ENCODE measurements at places on chromosomes 3 and 15. TPM values are rescaled to one million over a fixed set of nuclear protein-coding genes. Genes with fewer than 3 reads are reported as not detected.
A peak's percentile ranks its signal among the peaks of the same experiment; 100 is the strongest.

DNA sequence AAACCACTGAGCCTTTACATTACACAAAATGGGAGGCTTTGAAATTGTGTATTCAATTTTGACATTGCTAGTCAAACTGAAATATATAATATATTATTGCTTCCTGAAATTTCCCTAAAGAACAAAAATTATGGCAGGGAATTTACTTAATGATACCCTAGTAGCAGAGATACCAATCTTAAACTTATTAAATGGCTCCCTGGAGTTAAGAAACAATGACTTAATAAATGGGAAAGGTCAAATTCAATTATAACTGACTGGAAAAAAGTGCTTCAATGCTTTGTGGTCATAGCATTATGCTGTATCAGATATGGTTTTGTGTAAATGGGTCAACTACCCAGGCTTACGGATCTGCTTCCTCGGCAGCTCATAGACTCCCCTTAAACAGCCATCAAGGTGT is 244.1 kb downstream of the CNTN3 start:
- H3K27ac ChIP-seq: no peak overlapping the region
- H3K27me3 ChIP-seq: no peaks in the 10 kb centered on the region
- H3K36me3 ChIP-seq: no peaks in the 10 kb centered on the region
- peaks cover 2% of the 10 kb centered on the region for H3K4me1 ChIP-seq

DNA sequence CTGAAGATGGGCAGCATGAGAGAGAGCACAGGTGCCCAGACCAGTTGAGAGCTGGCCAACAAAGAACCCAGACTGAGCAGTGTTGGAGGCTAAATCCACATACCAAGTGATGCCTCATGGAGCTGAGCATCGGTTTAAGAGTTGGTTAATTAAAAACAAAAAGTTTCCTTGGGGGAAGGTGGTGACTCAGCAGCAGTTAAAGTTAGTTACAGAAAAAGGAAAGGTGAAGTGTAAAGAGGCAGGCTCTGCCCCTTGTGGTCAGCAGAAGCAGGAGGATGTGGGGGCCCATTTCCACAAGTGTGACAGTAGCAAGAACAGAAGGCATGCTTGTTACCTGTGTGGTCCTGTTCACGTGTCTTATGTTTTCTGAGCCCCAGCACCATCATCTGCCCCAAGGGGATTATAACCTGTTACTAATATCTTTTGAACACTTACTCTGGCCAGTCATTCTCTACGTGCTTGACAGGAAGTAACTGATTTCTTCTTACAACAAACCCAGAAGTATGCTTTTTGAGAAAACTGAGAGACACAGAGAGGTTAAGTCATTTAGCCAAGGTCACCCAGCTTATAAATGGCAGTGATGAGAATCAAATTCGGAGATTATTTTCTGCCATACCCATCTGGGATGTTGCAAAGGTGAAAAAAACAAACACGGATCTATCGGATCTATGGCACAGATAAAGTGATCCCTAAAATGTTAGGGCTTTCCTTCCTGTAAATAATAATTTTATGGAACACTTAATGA is 91.0 kb downstream of the EPHB1 start:
- H3K36me3 ChIP-seq: no peaks in the 10 kb centered on the region
- no peak overlapping the region for H3K27ac ChIP-seq
- DNase-seq: no peak
- no peaks in the 10 kb centered on the region for H3K4me1 ChIP-seq

- no peak for DNase-seq
- no peaks in the 10 kb centered on the region for H3K4me1 ChIP-seq
- no peak overlapping the region for H3K4me3 ChIP-seq
- H3K36me3 ChIP-seq: no peaks in the 10 kb centered on the region
- no peaks in the 10 kb centered on the region for H3K27me3 ChIP-seq
- H3K27ac ChIP-seq: no peak overlapping the region
Observed at GRCh38 chr3:143538577-143538981, 309.7 kb downstream of the SLC9A9 start.

Gene SETD5
- total RNA-seq: 76.6 TPM

Gene SLC9A9
- 8.6 TPM for total RNA-seq

- DNase-seq: peak; percentile 57
- H3K27ac ChIP-seq: peak overlapping the region; percentile 53
- peak overlapping the region; percentile 84 for H3K4me3 ChIP-seq
- H3K27me3 ChIP-seq: no peaks in the 10 kb centered on the region
Observed at GRCh38 chr3:48634661-48635221, 520 bp downstream of the SLC26A6 start.

Gene OR5K2
- total RNA-seq: not detected

GRCh38 chr3:171875923-171876412 is 32.8 kb downstream of the TMEM212 start:
- H3K27me3 ChIP-seq: no peaks in the 10 kb centered on the region
- DNase-seq: no peak
- H3K27ac ChIP-seq: peak overlapping the region; percentile 16
- no peaks in the 10 kb centered on the region for H3K4me1 ChIP-seq

- H3K4me3 ChIP-seq: no peak overlapping the region
- no peaks in the 10 kb centered on the region for H3K36me3 ChIP-seq
- H3K4me1 ChIP-seq: no peaks in the 10 kb centered on the region
Observed at GRCh38 chr3:13123765-13124164, 50.5 kb upstream of the IQSEC1 start.

DNA sequence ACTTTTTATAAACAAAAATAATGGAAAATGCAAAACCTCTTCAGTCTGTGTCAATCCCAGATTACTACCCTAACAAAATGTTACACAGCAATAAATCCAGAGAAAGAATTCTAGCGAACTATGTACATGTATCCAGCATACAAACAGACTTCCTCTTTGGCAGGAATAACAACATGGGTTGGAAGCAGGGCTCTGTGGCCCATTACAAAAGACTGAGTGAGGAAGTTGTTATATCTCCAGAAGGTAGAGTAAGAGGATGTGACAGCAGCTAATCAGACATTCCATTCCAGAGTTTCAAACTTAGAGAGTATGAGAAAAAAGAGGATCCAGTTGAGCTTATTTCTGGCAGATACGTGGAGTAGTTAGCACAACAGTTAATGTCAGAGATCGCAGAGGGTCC is 294.0 kb upstream of the PLSCR5 start:
- H3K36me3 ChIP-seq: no peaks in the 10 kb centered on the region
- no peak for DNase-seq
- H3K27me3 ChIP-seq: no peaks in the 10 kb centered on the region
- H3K4me1 ChIP-seq: no peaks in the 10 kb centered on the region
- no peak overlapping the region for H3K4me3 ChIP-seq

DNA sequence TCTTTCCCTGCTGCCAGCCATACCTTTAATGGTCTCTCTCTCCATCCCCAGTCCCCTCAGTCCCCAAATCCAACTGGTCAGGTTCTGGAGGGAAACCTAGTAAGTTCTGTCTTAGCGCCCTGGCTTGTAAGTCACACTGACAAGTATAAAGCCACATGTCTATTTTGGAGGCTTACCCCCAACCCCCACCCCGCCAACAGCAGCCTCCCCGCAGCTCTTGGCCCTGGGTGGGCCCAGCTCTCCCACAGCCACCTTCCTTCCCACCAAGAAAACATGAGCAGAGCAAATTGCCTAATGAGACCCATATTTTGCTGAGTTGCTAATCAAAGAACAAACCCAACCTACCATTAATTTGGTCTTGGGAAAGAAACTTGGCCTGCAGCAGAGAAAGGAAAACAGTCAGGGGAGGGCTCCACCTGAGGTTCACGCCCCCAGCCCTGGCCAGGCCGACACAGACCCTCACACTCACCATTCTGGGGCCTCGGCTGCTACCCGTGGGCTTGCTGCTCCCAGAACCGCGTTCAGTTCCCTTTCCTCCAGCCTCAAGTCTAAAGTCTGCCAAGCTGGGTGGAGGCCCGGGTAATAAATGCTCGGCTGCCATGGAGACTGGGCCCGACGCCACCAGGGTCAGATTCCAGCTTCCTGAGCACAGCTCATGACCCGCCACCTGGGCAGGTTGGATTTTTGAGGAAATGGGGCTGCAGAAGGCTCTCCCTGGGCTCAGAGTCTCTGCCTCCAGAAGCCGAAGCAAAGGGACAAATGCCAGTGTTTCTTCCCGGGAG is at the start of gene CALML4:
TSS of gene CALML4 (minus strand) at position 557 of the 782 bp plus-strand sequence. CDS start at position 472, 85 bp downstream.
- peak; percentile 67 for DNase-seq
- H3K4me1 ChIP-seq: peaks cover 32% of the 10 kb centered on the region
- H3K36me3 ChIP-seq: no peaks in the 10 kb centered on the region

Gene PLSCR5
- not detected for total RNA-seq

DNA sequence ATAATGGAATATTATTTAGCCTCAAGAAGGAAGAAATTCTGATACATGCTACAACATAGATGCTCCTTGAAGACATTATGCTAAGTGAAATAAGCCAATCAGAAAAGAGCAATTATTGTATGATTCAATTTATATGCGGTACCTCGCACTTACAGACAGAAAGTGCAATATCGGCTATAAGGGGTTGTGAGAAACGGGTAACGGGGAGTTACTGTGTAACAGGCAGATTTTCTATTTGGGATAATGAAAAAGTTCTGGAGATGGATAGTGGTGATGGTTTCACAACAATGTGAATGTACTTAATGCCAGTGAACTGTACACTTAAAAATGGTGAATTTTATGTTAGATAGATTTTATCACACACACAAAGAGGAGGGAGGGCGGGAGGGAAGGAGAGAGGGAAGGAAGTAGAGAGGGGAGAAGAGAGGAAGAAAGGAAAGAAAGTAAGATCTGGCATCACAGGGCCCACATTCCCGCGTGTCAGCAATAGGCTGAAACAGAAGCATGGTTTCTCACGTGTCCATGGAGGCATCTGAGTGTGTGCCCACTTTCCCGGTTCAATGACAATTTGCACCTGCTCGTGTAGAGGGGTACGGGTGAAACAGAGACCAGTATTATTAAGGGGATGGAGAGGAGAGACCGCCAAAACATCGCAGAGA is 700 bp upstream of the BLM start:
- H3K27me3 ChIP-seq: no peaks in the 10 kb centered on the region
- H3K4me3 ChIP-seq: peak overlapping the region; percentile 93
- H3K27ac ChIP-seq: peak overlapping the region; percentile 69

DNA sequence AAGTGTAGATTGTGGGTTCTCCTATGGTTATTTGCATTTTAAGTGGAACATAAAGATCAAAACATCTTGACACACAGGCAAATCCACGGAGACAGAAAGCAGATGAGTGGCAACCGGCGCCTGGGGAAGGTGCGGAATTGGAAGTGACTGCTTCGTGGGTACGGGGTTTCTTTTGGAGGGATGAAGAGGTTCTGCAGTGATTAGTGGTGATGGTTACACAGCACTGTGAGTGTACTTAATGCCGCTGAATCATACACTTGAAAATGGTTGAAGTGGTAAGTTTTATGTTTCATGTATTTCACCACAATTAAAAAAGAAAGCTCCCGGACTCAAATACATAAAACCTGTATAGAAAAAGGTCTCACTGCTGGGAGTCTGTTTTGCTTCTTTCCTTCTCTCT is 18.5 kb upstream of the VPS33B start:
- H3K36me3 ChIP-seq: no peaks in the 10 kb centered on the region
- no peak overlapping the region for H3K4me3 ChIP-seq
- H3K27ac ChIP-seq: no peak overlapping the region
- DNase-seq: no peak
- H3K4me1 ChIP-seq: no peaks in the 10 kb centered on the region
- H3K27me3 ChIP-seq: no peaks in the 10 kb centered on the region

Gene TUSC7
- not detected for total RNA-seq

- no peak overlapping the region for H3K27ac ChIP-seq
- no peaks in the 10 kb centered on the region for H3K36me3 ChIP-seq
- H3K27me3 ChIP-seq: no peaks in the 10 kb centered on the region
- H3K4me1 ChIP-seq: no peaks in the 10 kb centered on the region
- no peak for DNase-seq
- no peak overlapping the region for H3K4me3 ChIP-seq
Observed at GRCh38 chr3:95731753-95732152, 1082.6 kb upstream of the EPHA6 start.

DNA sequence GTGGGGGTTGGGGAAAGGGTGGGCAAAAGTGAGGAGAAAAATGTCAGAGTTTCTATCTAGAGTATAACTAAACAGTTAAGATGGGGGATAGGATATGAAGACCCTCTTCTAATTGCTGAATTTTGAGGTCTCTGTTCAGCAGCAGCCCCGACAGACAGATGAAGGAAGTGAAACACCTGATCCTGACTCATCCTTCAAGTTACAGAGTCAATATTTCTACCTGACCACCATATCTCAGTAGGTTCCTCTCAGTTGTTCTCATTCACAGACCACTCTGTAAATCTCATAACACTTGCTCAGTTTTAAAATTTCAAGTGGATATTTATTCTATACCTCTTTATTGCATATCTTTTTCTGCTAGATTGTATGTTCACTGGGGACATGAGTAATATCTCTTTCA is 69.5 kb downstream of the CCDC54 start:
- no peaks in the 10 kb centered on the region for H3K27me3 ChIP-seq
- no peak overlapping the region for H3K4me3 ChIP-seq
- no peaks in the 10 kb centered on the region for H3K4me1 ChIP-seq

- H3K27me3 ChIP-seq: no peaks in the 10 kb centered on the region
- H3K27ac ChIP-seq: no peak overlapping the region
- no peaks in the 10 kb centered on the region for H3K36me3 ChIP-seq
- no peaks in the 10 kb centered on the region for H3K4me1 ChIP-seq
- no peak overlapping the region for H3K4me3 ChIP-seq
Observed at GRCh38 chr15:69756440-69756839, 303.8 kb downstream of the RPLP1 start.

Gene ABHD6
- total RNA-seq: 19.8 TPM

DNA sequence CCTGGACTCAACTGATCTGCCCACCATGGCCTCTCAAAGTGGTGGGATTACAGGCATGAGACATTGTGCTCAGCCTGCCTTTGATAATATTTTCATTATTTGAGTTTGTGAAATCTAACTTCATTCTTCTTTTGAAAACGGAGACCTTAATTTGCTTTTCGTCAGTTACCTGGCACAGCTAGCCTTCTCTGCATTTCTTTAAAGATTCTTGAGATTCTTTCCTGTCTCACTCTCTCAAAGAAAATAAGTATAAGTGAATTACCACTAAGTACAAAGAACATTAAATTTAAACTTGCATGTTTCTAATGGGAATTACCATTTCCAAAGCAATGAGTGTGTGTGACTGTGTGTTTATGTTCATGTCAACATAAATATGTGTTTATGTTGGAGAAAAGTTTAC is 187.9 kb downstream of the NFKBIZ start:
- H3K27ac ChIP-seq: no peak overlapping the region
- H3K27me3 ChIP-seq: no peaks in the 10 kb centered on the region
- H3K4me3 ChIP-seq: no peak overlapping the region

Gene MAP1A
- 0.89 TPM for total RNA-seq

Gene GOLGA6L10
- total RNA-seq: 0.42 TPM

Gene GUCA1C
- not detected for total RNA-seq

Gene C3orf33
- 1.2 TPM for total RNA-seq

DNA sequence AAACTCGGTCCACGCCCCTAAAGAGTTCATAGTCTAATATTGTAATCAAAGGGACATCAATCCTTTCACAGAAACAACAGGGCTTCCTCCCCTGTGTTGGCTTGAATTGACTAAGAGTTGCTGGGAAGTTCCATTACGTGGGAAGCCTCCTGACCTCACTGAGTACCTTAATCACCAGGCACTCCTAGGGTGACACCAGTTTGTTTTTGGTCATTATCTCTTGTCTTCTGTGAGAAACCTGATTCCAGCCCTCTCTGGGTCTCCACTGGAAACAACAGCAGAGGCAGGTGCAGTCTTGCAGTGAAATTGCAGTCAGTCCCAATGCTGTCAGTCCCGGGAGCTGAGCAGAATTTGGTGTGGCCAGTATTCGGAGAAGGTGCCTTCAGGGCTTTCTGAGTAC is 55.4 kb downstream of the BOC start:
- no peak for DNase-seq
- no peaks in the 10 kb centered on the region for H3K36me3 ChIP-seq
- H3K27ac ChIP-seq: no peak overlapping the region
- H3K4me3 ChIP-seq: no peak overlapping the region
- no peaks in the 10 kb centered on the region for H3K27me3 ChIP-seq

Data from liver (tissue), 10 donors.